ENCODE measurements at places on chromosomes 6 and 20.

GRCh38 chr6:38134704-38135088 is 315.2 kb downstream of the ZFAND3 start:
- DNase-seq, result no peak

DNA sequence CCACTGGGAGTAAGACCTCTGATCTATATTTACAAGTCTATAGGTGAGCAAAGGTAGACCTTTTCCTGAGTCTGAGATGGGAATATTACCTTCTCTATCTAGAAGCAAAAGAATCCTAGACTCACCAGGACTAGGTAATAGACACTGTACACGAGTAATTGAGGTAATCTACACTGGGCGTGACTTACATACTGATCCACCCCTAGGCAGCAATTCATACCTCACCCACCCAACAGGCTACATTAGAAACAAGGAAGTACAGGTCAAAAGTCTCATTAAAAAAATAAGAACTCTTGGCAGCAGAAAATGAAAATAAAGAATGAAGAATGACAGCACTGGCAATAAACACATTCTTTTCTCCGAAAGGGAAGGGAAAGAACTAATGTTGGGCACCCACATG is 7.6 kb downstream of the CSNK2A1 start:
- DNase-seq, result no peak

GRCh38 chr6:166852451-166852975 is 103.8 kb downstream of the RNASET2 start:
- DNase-seq, result no peak

GRCh38 chr6:924661-925060 is 231.7 kb upstream of the EXOC2 start:
- no peak for DNase-seq

DNA sequence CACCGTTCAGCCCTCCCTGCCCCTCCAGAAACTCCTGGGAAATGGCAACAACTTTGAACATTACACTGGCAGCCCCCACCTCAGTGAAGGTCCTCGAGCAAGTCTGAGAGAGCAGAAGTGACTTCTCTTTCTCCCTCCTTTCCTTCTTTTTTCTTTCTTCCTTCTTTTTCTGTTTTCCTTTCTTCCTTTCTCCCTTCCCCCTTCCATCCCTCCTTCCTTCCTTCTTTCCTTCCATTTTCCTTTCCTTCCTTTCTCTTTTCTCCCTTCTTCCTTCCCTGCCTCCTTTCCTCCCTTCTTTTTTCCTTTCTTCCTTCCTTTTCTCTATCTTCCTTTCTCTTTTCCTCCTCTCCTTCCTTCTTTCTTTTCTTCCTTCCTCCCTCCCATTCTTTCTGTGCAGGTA is 162.7 kb downstream of the UNC5CL start:
- DNase-seq, result no peak

DNA sequence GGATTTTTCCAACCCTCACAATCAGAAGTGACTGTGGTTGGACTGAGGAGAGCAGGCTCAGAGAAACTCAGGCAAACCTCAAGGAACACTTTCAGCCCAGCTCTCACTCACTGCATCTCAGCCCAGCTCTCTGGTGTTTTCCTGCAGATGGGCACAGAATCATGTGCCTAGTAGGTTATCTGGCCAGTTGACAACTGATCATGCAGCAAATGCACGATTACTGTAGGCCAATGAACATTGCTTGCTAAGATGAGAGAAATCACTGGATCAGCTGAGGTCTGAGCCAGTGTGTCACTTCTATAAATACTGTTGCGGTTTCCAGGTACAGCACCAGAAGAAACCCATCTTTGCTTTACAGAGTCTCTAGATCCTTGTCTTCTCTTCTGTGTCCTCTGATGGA is 540.5 kb downstream of the CD83 start:
- no peak for DNase-seq

- no peak for DNase-seq
Observed at GRCh38 chr6:138538390-138539031, 39.2 kb upstream of the NHSL1 start.

GRCh38 chr6:158854214-158855101 is 35.3 kb upstream of the EZR start:
- DNase-seq, result no peak

DNA sequence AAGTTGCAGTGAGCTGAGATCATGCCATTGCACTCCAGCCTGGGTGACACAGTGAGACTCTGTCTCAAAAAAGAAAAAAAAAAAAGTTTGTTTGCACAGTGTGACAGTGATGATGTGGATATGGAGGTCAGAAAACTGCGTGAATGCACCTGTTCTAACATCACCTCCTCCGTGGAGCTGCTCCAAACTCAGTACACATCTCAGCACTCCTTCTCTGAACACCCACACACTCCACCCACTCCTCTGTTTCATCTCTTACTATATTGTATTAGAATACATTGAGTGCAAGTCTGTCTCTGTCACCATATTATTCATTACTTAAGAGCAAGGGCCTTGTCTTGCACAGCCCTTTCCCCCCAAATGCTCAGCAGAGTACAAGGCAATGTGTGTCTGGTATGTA is 51.5 kb upstream of the ENPP4 start:
- no peak for DNase-seq

DNA sequence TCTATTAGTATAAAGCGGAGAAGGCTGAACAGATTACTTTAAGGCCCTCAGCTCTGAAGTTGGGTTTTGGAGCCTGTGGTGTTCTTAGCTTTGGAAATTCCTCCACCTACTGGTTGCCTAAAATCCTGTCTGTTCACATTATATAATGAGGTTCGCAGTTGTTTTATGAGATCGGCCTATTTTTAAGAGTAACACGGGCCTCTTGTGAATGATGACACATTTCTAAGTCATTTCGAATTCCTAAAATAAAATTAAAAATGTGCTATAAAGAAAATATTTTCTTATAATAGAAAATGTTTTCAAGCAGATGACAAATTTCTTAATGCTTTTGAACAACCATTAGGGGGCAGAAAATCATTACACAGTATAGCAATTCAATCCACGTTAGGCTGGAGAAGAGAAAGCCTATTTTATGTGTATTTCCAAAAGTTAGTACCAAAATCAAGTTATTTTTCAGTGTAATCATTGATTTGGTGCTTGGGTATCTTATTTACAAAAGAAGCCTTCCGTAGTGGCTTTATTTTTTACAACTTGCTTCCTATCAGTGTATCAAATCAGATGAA is 15.8 kb upstream of the FAM8A1 start:
- peak; percentile 78 for DNase-seq

- no peak for DNase-seq
Observed at GRCh38 chr6:4258733-4259132, 123.4 kb upstream of the ECI2 start.

- DNase-seq, result no peak
Observed at GRCh38 chr6:148085631-148086331, 256.9 kb upstream of the SASH1 start.

DNA sequence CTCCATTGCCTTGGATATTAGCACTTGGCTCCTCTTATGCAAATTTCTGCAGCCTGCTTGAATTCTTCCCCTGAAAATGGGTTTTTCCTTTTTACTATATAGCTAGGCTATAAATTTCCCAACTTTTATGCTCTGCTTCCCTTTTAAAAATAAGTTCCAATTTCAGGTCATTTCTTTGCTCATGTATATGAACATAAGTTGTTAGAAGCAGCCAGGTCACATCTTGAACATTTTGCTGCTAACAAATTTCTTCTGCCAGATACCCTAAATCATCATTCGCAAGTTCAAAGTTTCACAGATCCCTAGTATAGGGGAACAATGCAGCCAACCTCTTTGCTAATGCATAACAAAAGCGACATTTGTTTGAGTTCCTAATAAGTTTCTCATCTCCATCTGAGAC is 34.5 kb upstream of the ENPP4 start:
- no peak for DNase-seq

GRCh38 chr20:40476461-40476860 is 212.6 kb downstream of the MAFB start:
- no peak for DNase-seq

DNA sequence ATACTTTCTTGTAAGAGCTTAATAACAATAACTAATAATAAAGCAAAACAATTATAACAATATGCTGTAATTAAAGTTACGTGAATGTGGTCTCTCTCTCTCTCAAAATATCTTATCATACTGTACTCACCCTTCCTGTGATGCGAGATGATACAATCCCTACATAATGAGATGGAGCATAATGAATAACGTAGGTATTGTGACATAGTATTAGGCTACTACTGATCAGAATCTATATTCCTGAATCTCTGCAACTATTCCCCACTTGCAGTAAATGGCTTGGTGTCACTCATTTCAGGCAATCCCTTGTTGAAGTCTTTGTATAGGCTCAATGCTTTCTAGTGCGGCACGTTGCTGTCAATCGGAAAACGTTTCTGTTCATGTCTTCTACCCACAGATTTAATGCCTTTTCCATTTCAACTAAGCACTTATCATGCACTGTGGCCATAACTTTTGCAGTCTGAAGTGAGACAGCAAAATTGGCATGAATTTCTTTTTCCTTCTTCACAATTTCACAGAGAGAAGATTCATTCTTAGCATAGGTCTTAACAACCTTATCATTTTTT is 32.3 kb downstream of the MOXD1 start:
- no peak for DNase-seq

- no peak for DNase-seq
Observed at GRCh38 chr6:114521926-114522325, 179.1 kb upstream of the HS3ST5 start.

- no peak for DNase-seq
Observed at GRCh38 chr20:23027721-23028120, 7.4 kb upstream of the SSTR4 start.

GRCh38 chr6:70725817-70726415 is 58.2 kb downstream of the SMAP1 start:
- DNase-seq, result no peak

GRCh38 chr6:98454809-98455322 is 379.5 kb upstream of the POU3F2 start:
- no peak for DNase-seq

GRCh38 chr6:3309391-3310050 is 50.8 kb downstream of the PSMG4 start:
- no peak for DNase-seq

GRCh38 chr6:12916006-12916405 is 199.4 kb downstream of the PHACTR1 start:
- DNase-seq, result no peak

DNA sequence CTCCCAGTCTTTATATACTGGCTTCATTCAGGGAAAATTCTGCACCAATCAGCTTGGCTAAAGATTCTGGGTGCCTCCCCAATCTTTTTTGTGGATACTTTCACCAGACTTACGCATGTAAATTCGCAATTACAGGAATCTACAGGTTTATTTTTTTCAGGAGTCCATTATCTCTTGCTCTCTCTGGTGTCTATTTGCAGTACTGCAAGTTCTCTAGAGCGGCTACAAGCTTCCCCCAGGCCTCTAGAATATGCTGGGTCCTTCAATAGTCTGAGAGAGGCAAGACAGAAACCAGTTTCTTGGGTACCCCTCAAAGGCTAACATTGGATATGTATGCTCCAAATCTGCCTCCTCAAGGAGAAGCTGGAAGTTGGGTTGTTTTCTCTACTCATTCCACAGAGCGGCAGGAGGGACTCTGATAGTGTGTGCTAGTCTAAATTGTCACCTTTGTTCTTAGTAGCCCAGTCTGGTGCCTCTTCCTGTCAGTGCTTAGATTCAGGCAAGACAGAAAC is 58.5 kb downstream of the SUN5 start:
- DNase-seq, result no peak

DNA sequence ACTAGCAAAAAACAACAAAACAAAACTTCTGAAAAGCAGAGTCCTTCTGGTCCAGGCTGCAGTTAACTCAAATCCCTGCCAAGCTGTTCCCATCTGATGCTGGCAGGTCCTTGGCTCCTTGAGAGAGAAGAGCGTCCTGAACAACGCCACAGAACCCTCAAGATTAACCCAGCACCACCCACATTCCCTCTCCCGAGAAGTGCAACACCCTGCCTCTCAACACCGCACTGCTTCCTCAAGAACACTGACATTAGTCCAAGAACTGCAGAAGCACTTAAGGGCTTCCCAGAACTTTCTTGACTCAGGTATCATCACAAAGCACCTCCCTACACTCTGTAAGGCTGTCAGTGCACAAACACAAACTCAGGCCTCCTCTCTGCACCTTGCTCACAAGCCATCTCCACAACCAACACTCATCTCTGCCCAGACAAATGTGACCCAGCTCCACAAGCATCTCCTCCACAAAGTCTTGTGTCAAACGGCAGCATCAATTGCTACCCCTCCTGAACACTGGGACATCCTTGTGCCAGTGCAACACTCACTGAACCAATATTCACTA is 7.5 kb downstream of the MRPL14 start:
- DNase-seq, result no peak

DNA sequence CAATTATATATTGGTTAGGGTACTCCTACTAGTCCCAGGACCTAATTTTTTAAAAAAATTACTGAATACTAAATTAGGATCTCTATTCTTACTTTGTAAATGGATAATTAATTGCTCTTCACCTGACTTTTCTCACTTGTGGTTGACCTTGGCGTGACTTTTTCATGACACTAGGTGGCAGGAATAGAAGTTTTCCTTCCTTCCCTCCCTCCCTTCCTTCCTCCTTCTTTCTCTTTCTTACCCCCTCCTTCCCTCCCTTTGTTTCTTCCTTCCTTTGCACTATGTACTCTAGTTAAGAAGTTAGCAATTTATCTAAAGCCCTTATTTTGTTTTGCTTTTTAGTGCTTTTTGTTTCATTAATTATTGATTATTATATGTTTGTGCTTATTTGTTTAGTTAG is 20.4 kb upstream of the HBS1L start:
- no peak for DNase-seq

DNA sequence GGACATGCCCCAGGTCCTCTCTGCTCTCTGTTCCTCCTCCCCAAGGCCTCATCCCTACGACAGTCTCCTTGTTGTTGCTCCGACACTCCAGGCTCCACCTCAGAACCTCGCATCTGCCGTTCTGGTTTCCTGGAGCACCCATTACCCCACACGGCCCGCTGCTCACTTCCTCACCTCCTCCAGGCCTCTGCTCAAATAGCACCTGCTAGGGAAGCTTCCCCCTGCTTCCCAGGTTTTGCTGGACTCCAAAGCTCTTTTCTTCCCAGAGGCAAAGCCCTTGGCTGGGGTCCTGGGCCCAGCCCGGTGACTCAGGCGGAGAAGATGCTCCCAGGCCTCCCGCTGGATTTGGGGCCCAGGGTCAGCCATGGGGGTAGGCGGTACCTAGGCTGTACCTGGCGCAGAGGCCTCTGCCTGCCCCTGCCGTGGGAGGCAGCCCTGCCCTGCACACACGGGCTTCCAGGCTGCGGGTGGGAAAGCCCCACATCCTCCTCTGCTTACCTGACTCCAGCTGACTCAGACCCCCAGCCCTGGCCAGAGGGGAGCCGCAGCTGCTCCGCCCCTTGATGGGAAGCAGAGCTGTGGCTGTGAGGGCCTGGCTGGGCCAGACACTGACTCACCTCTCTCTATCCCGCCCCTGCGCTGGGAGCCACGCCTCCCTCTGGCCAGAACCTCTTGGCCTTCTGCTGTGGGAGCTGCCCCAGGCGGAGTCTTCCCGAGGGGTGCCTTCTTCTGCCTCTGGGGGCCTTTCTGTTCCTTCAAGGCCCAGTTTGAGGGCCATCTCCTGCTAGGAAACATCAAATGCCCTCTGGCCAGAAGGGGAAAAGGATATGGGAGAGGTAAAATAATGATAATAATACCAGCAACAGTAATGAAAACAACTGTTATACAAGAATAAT is 130.5 kb downstream of the CEBPB start:
- DNase-seq, result peak; percentile 73

- no peak for DNase-seq
Observed at GRCh38 chr6:135258970-135259369, 77.9 kb downstream of the MYB start.

- DNase-seq, result no peak
Observed at GRCh38 chr6:36676141-36677058, 2.1 kb upstream of the CDKN1A start.

- no peak for DNase-seq
Observed at GRCh38 chr6:115681978-115682775, 378.5 kb downstream of the FRK start.

GRCh38 chr20:35695245-35695749 is 3.9 kb downstream of the NFS1 start:
- DNase-seq, result no peak
